ENCODE measurements at places on chromosomes 2 and 18.
A peak's percentile ranks its signal among the peaks of the same experiment; 100 is the strongest.

DNA sequence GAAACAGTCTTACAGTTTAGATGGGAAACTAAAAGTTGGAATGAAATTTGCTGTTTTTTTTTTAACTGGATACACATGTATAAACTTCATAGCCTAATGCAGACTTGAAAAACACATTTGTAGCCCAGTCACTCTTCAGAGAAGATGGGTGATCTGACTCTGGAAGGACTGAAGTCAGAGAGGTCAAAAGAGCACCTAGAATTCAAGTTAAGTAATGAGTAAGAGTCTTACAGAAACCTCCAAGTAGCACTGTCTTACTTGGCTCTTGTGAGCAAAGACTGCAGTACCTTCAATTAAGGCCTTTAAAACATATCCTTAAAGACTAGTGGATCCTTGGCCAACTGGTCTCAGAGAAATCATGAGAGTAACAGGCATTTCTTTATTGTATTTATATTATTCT is 41.9 kb downstream of the TRAPPC8 start:
- no peak for DNase-seq

DNA sequence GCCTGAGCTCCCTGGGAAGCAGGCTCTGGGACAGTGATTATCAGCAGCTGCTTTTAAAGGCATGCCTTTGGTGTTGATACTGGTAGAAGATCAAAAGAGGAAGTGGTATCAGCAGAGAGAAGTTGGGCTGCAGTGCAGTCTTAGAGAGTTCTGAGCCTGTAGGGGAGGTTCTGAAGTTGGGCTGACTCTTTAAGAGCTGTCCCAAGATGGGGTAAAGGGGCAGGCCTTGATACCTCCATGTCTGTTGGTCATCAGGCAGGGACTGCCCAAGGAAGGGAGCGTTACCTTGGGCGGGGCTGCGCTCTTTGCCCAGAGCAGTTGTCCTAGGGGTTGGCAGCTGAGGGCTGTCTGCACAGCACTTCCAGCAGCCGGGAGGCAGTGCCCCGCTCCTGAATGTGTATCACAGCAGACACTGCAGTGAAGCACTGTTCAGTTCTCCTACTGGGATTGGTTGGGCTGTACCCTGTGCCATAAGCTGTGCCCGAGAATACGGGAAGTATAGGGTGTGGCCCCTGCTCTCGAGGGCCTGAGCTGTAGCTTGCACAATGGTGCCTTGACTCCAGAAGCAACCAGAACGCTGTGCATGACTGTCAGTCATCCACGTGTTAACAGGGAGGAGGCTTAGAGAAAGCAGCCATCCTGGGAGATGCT is 177.0 kb downstream of the CTIF start:
- DNase-seq: no peak

DNA sequence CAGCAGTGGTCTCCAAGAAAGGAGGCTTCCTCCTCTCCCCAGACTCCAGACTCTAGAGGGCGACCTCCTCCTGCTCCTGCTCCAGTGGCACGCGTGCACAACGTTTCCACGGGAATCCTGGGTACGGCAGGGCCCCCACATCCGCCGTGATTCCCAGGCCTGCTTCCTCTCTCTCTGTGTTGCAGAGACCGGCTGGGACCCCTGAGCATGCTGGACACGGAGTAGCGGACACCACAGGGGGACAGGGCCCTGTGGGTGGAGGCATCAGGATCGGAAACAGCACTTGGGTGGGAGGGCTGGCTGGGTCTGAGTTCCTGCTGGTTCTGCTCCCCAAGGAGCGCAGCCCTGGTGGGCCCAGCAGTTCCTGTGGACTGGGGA is 75.9 kb upstream of the SLC35G4 start:
- no peak for DNase-seq

- peak; percentile 61 for DNase-seq
Observed at GRCh38 chr2:1678609-1679008, 65.7 kb downstream of the PXDN start.

GRCh38 chr2:143139835-143140393 is 10.7 kb downstream of the ARHGAP15 start:
- no peak for DNase-seq

DNA sequence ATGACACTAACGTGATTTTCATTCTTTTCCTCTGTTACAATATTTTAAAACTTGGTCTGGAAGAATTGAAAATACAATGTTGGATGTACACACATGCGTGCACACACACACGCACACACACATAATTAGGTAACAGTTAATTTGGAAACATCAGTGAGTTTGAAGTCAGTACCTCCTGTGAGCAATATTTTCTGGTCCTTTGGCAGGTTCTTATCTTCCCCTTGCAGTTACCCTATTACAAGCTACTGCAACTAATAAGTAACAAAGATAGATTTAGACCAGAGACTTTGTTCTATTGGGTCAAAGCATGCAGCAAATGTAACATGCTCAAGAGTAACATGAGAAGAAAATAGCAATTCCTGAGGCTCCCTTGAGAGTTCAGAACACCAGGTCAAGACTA is 73.3 kb downstream of the ZNF385B start:
- DNase-seq: no peak

DNA sequence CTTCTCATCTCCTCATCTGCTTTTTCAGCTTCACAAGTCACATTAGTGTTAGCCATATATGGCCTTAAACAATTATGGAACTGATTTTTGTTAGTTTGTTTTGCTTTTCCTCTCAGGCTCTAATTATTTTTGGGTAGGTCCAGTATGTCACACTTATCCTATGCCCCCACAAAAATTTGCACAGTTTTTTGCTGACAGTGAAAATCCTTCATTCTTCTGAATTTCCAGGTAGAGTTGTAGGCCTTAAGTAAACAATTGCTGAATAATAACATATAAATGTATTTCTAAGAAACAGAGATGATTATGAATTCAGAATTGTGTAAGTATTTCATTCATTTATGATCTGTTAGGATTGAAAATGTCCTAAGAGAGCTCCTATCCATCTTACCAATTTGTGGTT is 8.6 kb upstream of the SERPINB10 start:
- no peak for DNase-seq

GRCh38 chr18:10135302-10135926 is 221.6 kb downstream of the VAPA start:
- no peak for DNase-seq

GRCh38 chr2:239669181-239669898 is 268.5 kb upstream of the HDAC4 start:
- DNase-seq: peak; percentile 64

DNA sequence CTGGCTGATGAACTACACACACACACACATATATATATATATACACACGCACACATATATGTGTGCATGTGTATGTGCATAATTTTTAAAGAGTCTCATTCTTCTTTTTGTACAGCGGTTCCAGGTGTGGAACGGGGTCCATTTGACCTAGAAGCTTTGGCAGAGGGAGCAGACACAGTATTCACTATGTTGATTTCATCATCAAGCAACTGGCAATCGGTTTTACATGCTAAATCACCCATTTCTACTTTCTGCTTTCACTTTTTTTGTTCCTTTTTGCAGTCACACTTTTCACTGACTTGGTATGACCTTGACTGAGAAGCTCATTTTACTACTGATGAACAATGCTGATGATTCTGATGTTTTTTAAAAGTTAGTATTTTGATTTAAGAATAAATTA is 63.0 kb upstream of the PGAP1 start:
- no peak for DNase-seq

DNA sequence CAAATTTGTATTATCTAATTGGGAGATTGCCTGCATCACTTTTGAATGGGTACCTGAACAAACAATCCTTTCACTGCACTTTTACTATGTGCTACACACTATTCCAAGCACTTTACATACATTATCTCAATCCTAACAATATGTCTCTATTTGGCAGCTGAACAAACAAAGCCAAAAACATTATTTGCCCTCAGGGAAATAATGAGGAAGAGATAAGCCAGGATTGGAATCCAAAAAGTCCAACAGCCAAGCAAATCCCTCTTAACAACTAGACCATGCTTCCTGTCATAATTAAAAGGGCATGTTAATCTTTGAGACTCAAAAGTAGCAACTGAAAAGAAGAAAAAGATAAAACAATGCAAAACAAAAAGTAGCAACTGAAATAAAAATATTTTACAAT is 32.1 kb downstream of the RPRD1A start:
- DNase-seq: no peak

- DNase-seq: no peak
Observed at GRCh38 chr18:46563317-46563716, 93.7 kb downstream of the LOXHD1 start.

GRCh38 chr2:180707884-180708205 is 272.6 kb upstream of the UBE2E3 start:
- no peak for DNase-seq

GRCh38 chr2:68251855-68252399 is 405 bp downstream of the PPP3R1 start:
- no peak for DNase-seq

- DNase-seq: no peak
Observed at GRCh38 chr2:123693836-123694235, 331.3 kb upstream of the CNTNAP5 start.

DNA sequence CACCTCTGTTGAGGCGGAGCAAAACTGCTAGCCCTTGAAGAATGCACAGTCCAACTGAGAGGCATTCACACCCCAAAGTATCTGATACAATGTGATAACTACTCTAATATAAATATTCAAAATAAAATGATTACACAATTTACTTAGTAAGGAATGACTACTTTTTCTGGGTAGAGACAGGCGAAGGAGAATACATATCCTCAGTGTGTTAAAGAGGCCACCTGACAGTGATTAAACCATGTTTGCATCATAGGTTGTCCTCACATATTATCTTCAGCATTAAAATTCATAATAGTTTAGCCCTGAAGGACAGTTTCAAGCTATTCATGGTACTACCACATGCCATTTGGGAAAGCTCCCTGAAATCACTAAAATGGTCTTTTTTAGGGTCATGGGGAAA is 16.9 kb upstream of the BAZ2B start:
- no peak for DNase-seq

GRCh38 chr2:208371634-208371935 is 35.0 kb upstream of the PTH2R start:
- no peak for DNase-seq

DNA sequence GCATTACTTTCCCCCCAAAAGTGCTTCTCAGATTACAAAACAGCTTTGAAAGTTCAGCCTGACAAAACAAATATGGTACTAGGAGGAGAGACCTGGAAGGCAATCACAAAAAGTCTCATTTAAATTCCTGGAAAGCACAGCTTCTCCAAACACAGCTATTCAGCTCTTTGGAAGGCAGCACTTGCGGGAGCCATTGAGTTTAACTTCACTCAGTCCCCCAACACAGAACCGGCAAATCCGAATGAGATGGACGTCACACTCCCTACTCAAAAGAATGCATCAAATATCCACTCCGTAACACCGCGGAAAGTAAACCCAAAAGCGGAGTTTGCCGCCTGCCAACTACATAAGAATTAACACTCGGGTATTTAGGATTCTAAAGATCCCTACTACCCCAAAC is 638 bp downstream of the ST6GAL2 start:
- no peak for DNase-seq

GRCh38 chr2:135688978-135689377 is 52.7 kb upstream of the UBXN4 start:
- DNase-seq: no peak

GRCh38 chr18:64566456-64566855 is 417.6 kb upstream of the LINC00305 start:
- no peak for DNase-seq

GRCh38 chr2:60505240-60505879 is 48.1 kb downstream of the BCL11A start:
- DNase-seq: no peak

DNA sequence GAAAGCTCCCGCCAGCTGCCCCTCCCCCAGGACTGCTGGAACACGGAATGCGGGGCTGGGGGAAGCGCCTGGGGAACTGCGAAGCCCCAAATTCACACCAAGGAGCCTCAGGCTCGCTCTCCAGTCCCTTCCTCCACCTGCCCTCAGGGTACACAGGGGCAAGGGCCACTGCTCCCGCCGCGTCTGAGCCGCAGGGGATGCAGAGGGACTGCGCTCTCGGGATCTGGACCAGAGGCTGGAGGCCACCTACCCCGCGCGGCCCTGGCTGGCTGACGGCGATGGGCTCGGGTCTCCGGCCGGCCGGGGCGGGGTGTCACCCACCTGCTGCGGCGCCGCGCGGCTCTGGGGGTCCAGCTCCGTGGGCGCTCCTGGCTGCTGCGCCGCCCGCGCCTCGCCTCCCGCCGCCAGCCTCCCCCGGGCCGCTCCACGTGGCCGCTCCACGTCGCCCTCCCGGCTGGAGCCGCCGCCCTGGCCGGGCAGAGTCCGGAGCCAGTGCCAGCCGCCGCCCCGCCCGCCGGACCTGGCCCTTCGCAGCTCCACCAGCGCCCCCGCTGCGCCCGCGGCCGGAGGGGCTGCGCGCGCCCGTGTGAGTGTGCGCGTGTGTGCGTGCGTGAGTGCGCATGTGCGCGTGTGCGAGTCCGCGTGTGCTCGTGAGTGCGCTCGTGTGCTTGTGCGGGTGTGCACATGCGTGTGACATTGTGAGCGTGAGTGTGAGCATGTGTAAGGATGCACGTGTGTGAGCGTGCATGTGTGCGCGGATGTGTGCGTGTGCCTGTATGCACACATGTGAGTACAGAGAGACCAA is at the start of gene CGREF1:
Gene CGREF1 (minus strand): TSS at position 604 of the 805 bp plus-strand sequence. CDS start 14,762 bp downstream, outside the sequence.
- DNase-seq: no peak

- DNase-seq: peak; percentile 63
Observed at GRCh38 chr2:70977605-70978205, 725 bp upstream of the ANKRD53 start.

- no peak for DNase-seq
Observed at GRCh38 chr2:77578354-77578753, 56.2 kb upstream of the LRRTM4 start.

DNA sequence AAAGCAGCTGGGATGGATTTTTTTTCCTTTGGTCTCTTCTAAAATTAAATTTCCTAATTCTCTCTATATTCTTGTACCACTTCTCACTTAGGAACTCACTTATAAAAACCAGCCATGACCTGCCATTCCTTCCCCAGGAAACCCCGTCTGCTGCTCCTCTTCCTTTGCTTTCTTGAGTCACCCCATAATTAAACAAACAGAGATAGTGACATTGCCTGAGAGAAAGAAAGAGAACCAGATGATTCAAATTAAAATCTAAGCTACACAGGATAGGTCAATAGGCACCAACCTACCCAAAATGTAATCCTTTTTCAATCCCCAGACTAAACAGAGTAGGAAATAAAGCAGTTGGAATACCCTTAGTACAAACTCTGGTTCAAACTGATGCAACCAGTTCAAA is 9.7 kb downstream of the STK39 start:
- no peak for DNase-seq

DNA sequence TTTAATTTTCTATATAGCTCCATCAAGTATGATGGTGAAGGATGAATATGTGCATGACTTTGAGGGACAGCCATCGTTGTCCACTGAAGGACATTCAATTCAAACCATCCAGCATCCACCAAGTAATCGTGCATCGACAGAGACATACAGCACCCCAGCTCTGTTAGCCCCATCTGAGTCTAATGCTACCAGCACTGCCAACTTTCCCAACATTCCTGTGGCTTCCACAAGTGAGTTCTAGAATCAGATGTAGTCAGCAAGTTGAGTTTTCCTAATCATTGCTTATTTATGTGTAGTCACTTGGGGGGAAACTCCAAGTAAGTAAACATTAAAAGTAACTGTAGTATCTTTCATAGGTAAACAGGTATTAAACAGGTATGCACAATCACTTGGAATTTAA is 24.8 kb downstream of the SMAD4 start:
- DNase-seq: no peak

GRCh38 chr18:63511285-63511684 is 30.9 kb upstream of the SERPINB12 start:
- no peak for DNase-seq

Measured in cardiac septum (tissue), 1 donor.